ENCODE measurements at places on chromosomes 12 and 14. TPM values are rescaled to one million over a fixed set of nuclear protein-coding genes. Genes with fewer than 3 reads are reported as not detected.

TCL1A gene
- polyA plus RNA-seq: not detected

GRCh38 chr12:111443086-111443485, 37.4 kb downstream of the SH2B3 start:
- no peak for DNase-seq

- DNase-seq: no peak
Measured at GRCh38 chr14:101008196-101008595, 104.7 kb upstream of the RTL1 start.

GRCh38 chr12:38386205-38386985, 69.8 kb downstream of the ALG10B start:
- no peak for DNase-seq

GRCh38 chr14:104939666-104940410, 15.2 kb downstream of the PLD4 start:
- no peak for DNase-seq

DNA sequence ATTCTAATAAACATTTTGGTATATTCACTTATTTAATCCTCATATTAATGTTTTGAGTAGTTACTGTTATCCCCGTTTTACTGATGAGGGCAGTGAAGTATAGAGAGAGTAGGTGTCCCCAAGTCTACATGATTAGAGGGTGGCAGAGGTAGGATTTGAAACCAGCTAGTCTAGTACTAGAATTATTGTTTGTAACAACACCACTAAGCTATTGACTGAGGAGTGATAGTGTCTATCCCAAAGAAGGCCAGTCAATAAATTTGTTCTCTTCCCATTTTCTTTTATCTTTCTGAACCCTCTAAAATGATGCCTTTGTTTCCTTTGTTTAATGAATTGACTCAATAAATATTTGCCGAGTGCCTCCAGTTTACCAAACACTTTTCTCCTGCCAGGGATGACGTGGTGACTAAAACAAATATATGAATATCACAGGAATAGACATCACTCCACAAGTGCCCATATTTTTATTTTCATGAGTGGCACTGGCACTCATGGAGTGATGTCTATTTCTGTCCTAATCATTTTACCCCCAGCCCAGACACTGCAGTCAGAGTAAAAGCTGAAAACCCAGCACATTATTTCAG, 247.5 kb downstream of the SLC16A7 start:
- DNase-seq: peak; percentile 2

- no peak for DNase-seq
Measured at GRCh38 chr12:111426344-111427185, 20.8 kb downstream of the SH2B3 start.

IL23A gene
- not detected for polyA plus RNA-seq

Measured in small intestine (tissue), 16 donors.